ENCODE measurements at places on chromosomes 2 and 18.

DNA sequence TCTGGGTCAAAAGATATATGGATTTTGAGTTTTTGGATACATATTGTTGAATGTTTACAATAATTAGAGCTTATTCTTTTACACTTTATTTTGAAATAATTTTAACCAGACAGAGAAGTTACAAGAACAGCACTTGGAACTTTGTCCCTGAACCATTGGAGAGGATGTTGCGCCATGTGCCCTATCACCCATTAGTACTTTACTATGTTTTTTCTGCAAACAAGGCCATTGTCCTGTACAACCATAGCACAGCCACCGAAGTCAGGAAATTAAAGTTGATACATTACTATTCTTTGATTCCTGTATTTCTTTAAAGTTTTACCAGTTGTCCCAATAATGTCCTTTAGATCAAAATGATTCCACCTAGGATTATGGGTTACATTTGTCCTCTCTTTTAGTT, 188.8 kb downstream of the ACKR3 start:
- DNase-seq, result no peak

DNA sequence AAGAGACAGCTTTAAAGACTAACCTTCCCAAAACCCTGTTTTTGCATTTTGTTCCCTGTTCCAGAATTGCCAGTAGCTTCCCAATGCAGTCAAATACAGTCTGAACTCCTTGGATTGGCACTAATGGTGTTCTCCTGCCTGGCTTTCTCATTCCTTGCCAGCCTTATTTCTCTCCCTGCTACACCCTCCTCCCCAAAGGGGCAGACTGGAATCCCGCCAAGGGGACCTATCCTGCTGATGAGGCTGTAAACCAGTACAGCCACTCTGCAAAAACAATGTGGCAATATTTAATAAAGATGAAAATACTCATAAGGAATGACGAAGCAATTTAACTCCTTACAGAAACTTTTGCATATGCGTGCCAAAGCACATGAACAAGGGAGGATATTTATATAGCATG, 4.5 kb upstream of the SLC4A5 start:
- DNase-seq, result no peak

DNA sequence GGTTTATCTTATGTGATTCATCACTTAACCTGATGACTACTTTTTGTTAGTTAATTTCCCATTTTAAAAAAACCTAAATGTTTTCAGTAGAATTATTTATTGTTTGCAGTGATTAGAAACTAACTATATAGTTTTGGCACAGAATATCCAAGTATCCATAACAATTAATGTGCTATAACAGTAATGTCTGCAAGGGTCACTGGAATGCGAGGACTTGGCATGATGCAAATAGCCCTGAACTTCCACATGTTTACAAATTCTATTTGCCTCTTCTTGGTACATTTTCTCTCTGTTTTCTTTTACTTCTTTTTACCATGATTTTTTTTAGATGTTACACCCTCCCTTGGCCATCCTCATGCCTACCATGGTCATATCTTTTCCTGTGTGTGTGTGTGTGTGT, 49.3 kb upstream of the GALNT3 start:
- DNase-seq, result no peak

DNA sequence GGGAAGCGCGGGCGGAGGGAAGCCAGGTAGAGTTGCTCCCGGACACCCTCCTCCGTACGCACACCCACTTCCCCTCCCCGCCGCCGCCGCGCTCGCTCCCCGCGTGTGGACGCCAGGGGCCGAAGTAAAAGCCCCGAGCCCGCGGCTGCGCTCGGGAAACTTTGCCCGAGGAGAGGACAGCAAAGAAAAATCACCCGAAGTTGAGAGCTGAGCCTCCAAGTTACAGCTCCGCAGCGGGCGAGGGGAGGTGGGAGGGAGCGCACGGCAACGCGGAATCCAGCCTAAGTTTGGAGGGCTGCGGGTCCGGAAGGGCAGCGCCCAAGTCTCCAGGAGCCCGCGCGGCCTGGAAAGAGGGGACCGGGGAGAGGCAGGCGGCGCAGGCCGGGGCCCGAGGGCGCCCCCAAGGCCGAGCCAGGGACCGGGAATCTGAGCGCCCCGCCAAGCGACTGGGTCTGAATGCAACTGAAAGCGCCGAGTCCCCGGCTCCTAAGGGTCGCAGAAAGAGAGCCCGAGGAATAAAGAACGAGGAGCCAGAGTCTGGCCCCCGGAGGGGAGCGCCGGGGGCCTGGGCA, 706 bp upstream of the BCL11A start:
- no peak for DNase-seq

- DNase-seq, result no peak
Observed at GRCh38 chr2:190964170-190964795, 49.7 kb downstream of the STAT1 start.

DNA sequence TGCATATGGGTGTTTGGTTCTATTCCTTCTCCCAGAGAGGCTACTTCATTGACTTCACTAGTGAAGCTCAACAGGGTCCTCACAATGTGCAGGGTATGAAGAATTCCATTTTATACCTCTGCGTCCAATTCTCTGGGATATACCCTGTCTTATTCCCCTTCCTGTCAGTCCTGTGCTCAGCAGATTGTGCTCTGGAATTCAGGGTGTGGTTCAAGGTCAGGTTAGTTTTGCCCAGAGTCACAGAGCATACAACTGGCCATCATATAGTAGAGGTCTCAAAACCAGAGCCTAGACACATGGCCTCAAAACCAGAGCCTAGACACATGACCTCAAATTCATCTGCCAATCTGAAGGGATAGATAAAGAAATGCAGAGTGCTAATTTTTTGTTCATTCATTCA, 38.8 kb upstream of the VIT start:
- no peak for DNase-seq

- no peak for DNase-seq
Observed at GRCh38 chr2:205929246-205929942, 156.6 kb downstream of the INO80D start.

- no peak for DNase-seq
Observed at GRCh38 chr2:123720760-123721159, 304.3 kb upstream of the CNTNAP5 start.

DNA sequence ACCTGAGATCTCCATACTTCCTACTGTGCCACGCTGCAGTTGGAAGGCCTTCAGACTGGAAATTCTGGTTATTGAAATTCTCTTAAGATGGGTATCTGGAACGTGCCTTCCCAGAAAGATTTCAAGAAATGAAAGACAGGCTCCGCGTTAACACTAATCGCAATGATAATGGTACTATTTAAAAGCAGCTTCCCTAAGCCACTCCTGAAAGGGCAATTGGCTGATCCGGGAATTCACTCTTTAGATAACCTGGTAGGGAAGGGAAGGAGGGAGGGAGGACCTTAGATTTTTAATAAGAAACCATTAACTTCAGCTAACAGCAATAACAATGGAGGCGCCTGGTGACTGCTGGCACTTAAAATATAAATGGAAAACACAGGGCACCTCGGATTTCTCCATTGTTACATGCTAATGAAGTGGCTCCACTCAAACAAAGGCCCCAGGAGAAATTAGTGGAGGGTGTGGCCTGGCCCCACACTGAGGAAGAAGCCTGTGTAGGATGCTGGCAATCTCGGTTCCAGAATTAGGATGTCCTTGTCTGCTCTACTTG, 22.5 kb upstream of the MTA3 start:
- no peak for DNase-seq

DNA sequence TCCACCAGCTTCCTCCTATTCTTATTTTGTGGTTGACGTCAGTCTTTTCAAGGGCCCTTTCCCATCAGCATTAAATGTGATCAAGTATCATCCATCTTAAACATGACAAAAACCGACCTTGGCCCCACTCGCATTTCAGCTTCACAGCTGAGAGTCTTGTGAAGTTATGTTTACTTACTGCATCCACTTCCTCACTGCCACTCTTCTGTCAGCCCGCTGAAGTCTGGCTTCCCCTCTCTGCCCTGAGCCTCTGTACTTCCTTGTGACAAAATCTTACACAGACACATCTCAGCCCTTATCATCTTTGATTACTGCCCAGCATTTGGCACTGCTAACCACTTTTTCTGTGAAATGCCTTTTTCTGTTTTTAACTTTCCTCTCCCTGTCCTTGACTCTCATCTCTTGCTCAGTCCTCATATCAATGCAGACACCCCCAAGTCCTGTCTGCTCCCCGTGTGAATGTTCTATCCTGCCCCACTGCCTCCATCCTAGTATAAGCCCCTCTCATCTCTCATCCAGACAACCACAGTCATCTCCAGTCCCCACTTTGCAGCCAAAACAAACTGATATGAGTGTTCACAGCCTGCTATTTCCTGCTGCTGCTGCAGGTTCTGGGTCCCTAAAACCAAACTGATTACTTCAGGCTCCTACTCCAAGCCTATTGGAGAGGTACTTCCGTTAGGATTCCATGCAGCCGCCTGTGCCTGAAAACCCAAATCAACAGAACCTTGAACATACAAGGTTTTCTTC, 31.4 kb downstream of the FOSL2 start:
- DNase-seq, result no peak

DNA sequence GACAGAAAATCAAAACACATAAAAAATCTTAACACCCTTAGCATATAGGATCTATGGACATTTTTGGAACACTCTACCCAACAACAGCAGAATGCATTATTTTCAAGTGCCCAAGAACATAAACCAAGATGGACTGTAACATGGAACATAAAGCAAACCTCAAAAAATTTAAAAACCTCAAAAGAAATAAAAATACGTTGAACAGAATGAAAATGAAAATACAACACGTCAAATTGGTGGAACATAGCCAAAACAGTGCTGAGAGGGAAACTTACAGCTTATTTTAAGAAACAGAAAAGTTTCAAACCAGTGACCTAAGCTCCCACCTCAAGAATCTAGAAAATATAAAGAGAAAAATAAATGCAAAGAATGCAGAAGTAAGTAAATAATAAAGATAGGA, 58.3 kb upstream of the BCL2L11 start:
- no peak for DNase-seq

GRCh38 chr2:112698834-112699515, 21.8 kb upstream of the NT5DC4 start:
- DNase-seq, result no peak
